Sciatic nerve (tissue), 2 donors: ENCODE measurements at places on chromosomes 11 and 22. TPM values are rescaled to one million over a fixed set of nuclear protein-coding genes. Genes with fewer than 3 reads are reported as not detected.

Gene FKBP2
- total RNA-seq = 56.2 TPM

DNA sequence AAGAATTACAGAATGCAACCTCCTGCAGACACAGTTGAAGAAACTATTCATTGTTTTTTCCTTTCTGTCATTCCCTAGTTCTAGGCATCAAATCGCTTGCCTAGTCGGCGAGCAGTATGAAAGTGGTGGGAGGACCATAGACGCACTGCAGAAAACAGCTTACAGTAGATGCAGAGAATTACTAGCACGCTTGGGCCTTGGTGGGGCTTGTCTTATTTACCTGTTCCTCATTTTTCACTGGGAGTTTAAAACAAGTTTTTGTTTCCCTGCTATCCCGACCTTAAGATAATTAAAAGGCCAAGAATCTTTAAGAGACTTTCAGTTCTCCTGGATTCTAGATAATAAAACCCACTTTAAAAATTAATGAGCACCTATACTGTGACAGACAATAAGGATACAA lies 713 bp upstream of the ARL14EP start:
- no peak for DNase-seq

Gene KCNE3
- 9.0 TPM for total RNA-seq

- DNase-seq = no peak
Observed at GRCh38 chr11:126403658-126404057, 48.2 kb downstream of the ST3GAL4 start.

Gene KRTAP5-11
- not detected for total RNA-seq

Gene MS4A15
- not detected for total RNA-seq

- DNase-seq = no peak
Observed at GRCh38 chr11:85988780-85989179, 80.1 kb downstream of the PICALM start.

DNA sequence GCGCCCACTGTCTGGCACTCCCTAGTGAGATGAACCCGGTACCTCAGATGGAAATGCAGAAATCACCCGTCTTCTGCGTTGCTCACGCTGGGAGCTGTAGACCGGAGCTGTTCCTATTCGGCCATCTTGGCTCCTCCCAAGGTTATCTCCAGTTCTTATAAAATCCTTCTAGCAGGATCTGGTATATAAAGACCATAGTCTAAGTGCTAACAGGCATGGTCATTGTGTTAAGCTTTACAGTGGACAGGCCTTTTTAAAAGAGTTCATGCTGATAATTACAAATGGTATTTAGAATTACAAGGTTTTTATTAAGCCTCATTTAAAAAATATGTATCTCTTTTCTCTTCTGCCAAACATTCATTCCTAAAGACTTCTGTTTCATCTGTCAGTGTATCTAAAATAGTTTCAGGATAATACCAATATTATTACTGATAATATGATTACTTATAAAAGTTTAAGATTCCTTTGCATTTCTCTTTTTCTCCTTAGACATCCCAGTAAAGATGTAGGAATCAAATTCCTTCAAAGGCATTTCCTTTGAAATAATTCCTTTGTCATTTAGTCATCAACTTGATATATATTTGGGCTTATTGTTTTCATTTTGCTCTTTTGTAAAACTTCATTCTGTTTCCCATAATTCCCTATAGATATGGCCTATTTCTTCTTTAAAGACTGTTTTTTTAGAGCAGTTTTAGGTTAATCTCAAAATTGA lies 20.7 kb downstream of the DDX10 start:
- no peak for DNase-seq
